Neural cell (in vitro differentiated cells): ENCODE measurements at places on chromosomes 2 and 18. TPM values are rescaled to one million over a fixed set of nuclear protein-coding genes. Genes with fewer than 3 reads are reported as not detected.

FOXI3 gene
- not detected in 2 replicates for polyA plus RNA-seq

AGXT gene
- not detected in 2 replicates for polyA plus RNA-seq

UPP2 gene
- 0.12 and 0.16 TPM in 2 replicates for polyA plus RNA-seq

ONECUT2 gene
- polyA plus RNA-seq, result 3.9 and 4.3 TPM in 2 replicates

SPHKAP gene
- polyA plus RNA-seq, result 1.7 and 2.3 TPM in 2 replicates

WNT10A gene
- polyA plus RNA-seq, result 0.14 and 0.20 TPM in 2 replicates

UGT1A5 gene
- not detected in 2 replicates for polyA plus RNA-seq

HJURP gene
- 1.3 and 3.3 TPM in 2 replicates for polyA plus RNA-seq

TRIM54 gene
- 0.28 TPM in 1 of 2 replicates, not detected in the other for polyA plus RNA-seq

NDUFAF7 gene
- 127 and 132 TPM in 2 replicates for polyA plus RNA-seq

SLC30A3 gene
- not detected in 2 replicates for polyA plus RNA-seq

DNAJC5G gene
- polyA plus RNA-seq, result not detected in 2 replicates

AGPS gene
- polyA plus RNA-seq, result 29.9 and 31.0 TPM in 2 replicates

LYG2 gene
- not detected in 2 replicates for polyA plus RNA-seq

LGALSL gene
- polyA plus RNA-seq, result 39.3 and 43.6 TPM in 2 replicates

TP53I3 gene
- polyA plus RNA-seq, result 1.8 and 4.7 TPM in 2 replicates

LYPD1 gene
- polyA plus RNA-seq, result 78.2 and 104 TPM in 2 replicates

SFTPB gene
- polyA plus RNA-seq, result not detected in 2 replicates

GAL3ST2 gene
- not detected in 2 replicates for polyA plus RNA-seq

SDC1 gene
- 14.9 and 16.6 TPM in 2 replicates for polyA plus RNA-seq

NYAP2 gene
- 0.98 and 1.1 TPM in 2 replicates for polyA plus RNA-seq

REG1B gene
- polyA plus RNA-seq, result not detected in 2 replicates

INPP5D gene
- polyA plus RNA-seq, result 0.18 TPM in 1 of 2 replicates, not detected in the other

SMYD1 gene
- not detected in 2 replicates for polyA plus RNA-seq

GPC1 gene
- polyA plus RNA-seq, result 74.0 and 101 TPM in 2 replicates
